Stromal cell of bone marrow (primary cell): ENCODE measurements at places on chromosomes 12 and 14.

DNA sequence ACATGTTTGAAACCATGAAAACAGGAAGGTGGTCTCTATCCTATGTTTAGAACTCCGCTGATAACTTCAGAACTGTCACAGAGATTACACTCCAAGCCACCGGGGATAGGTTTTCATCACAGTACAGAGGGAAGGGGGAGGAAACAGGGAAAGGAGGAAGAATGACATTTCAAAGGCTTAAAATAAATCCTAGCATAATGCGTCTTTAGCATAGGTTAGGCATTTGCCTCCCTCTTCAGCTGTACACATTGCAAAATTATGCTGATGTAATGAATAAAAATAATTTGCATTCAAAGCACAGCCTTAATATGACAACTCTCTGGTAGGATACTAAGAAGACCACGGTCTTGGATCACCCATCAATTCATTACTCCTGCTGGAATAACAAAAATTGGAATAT, 54.3 kb upstream of the PYGL start:
- DNase-seq: no peak

- DNase-seq: no peak
Observed at GRCh38 chr12:67237231-67237630, 31.9 kb upstream of the CAND1 start.

- no peak for DNase-seq
Observed at GRCh38 chr12:106736051-106736957, 38.2 kb upstream of the RIC8B start.

- DNase-seq: no peak
Observed at GRCh38 chr12:129211862-129212630, 358.8 kb downstream of the GLT1D1 start.

GRCh38 chr14:89089330-89089729, 264.9 kb downstream of the TTC8 start:
- DNase-seq: no peak

- no peak for DNase-seq
Observed at GRCh38 chr12:100497105-100497795, 23.6 kb downstream of the NR1H4 start.
